ENCODE measurements at places on chromosomes 11 and 22.

GRCh38 chr11:44080951-44081350 lies 14.5 kb upstream of the EXT2 start:
- no peak for DNase-seq

GRCh38 chr11:117313828-117314768 lies 2.0 kb downstream of the BACE1 start:
- no peak for DNase-seq

GRCh38 chr11:47366020-47366490 lies 12.3 kb downstream of the SPI1 start:
- no peak for DNase-seq

DNA sequence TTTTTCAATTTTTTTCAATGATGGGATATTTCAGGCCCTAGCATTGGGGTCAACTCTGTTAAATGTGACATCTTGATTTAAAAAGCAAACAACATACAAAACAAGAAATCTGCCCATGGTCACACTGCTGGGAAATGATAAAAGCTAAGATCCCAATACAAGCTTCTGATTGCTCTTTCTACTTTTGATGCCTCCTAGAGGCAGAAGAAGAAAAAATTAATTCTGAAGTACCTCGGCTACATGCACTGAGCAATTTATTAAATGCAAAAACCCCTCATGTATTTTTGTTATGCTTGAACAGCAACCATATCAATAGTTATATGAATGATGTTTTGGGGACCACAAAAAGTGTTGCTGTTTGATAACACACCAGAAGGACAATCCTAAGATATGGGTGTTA lies 342.1 kb upstream of the NARS2 start:
- no peak for DNase-seq

DNA sequence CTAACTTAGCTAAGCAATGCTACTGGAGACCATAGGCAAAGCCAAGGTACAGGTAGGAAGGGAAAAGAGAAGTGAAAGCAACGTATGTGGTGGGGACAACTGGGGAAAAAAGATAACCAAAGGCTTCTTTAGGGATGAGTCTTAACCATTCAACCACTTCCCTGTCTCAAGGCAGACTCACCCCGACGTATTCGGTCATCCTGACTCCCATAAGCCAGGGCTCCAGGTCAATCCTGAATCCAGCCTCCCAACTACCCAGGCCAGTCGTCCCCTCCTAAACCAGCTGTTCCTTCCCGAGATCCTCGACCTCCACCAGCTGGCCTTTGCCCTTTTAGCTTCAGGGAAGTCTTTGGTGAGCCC lies 330 bp downstream of the ACP2 start:
- no peak for DNase-seq

DNA sequence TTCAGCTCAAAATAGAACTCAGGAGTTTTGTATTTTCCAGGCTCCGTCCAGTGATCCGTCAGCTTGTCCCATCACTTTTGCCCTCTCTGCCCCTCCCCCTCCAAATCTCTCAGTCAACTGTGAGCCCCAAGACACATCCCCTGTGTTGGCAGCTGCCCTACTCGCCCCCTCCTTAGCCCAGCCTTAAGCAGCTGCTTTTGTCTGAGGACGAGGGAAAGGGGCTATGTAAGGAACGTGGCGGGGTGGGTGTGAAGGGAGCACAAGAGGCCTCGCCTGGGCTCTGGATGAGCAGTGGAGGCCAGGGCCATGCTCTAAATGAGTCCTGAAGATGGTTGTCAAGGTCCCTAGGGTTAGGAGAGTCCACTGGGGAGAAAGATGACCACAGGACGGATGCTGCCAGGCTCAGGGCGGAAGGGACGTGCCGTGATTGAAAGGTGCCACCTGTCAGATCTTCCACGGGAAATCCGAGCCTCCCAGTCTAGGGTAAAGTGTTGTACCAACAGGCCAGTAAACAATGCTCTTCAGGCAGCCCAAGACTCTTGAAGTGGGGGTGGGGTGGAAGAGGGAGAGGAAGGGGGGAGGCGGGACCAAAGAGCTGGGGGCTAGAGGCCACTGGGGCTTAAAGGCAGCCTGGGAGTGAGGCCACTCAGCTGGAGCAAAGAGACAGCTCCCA lies at the start of gene SMTNL1:
TSS of gene SMTNL1 (plus strand) at position 649 of the 673 bp plus-strand sequence. CDS start 5,048 bp downstream, outside the sequence.
- DNase-seq, result no peak

DNA sequence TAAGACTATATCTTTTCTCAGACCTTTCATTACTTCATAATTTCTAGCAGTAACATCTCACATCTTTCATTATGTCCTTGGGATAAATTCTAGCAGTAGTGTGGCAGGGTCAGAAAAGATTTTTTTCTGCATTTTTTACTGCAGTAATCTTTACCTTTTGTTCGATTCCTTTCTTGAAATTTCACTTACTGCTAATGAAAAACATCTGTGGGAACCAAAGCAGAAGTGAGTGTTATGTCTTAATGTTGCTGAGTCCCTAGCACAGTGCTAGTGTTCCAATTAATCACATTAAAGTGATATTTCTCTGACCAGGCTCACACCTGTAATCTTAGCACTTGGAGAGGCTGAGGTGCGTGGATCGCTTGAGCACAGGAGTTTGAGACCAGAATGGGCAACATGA lies 123.6 kb downstream of the EHF start:
- DNase-seq, result no peak

- peak; percentile 77 for DNase-seq
Observed at GRCh38 chr11:120210626-120211521, at the start of gene OAF. TSS of gene OAF (plus strand) at chr11:120211032. CDS start at chr11:120211280, 248 bp downstream.

- no peak for DNase-seq
Observed at GRCh38 chr22:46514592-46515207, 22.7 kb downstream of the CELSR1 start.

- no peak for DNase-seq
Observed at GRCh38 chr11:1336836-1337646, 27.6 kb upstream of the TOLLIP start.

- DNase-seq, result no peak
Observed at GRCh38 chr11:16382638-16383380, 26.5 kb upstream of the SOX6 start.

DNA sequence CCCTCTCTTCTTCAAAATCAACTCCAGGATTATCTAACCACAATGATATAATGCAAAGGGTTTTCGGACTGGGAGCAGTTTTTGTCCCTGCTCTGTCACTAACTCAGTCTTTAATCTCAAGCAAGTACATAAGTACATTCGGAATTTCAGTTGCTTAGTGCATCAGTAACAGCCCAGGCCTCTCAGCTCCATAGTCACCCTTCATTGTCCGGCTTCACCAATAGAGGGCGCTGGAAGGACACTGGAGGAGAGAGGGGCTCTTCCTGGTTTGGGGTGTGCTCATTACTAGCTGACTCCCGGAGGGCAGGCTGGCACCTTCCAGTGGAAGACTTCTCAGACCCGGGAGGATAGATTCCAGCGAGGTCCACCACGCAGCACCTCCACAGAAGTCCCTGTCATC lies 90.4 kb upstream of the PDGFD start:
- no peak for DNase-seq

DNA sequence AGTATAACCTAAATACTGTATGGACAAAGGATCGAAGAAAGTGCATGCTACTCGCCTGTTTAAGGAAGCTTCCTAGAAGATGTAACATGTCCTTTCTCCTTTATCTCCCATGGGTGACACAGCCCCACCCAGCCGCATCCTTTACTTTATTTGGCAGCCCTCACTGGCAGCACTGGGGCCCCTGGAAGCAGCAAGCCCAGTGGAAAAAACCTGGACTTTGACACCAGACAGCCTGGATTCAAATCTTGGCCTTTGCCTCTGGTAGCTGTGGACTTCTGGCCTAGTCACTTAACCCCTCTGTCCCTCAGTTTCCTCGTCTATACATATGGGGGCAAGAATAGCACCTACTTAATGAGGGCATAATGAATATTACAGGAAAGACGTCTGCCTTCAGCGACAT lies 67.1 kb downstream of the MYEOV start:
- no peak for DNase-seq

- DNase-seq, result no peak
Observed at GRCh38 chr11:2314136-2314524, 12.3 kb downstream of the TSPAN32 start.

DNA sequence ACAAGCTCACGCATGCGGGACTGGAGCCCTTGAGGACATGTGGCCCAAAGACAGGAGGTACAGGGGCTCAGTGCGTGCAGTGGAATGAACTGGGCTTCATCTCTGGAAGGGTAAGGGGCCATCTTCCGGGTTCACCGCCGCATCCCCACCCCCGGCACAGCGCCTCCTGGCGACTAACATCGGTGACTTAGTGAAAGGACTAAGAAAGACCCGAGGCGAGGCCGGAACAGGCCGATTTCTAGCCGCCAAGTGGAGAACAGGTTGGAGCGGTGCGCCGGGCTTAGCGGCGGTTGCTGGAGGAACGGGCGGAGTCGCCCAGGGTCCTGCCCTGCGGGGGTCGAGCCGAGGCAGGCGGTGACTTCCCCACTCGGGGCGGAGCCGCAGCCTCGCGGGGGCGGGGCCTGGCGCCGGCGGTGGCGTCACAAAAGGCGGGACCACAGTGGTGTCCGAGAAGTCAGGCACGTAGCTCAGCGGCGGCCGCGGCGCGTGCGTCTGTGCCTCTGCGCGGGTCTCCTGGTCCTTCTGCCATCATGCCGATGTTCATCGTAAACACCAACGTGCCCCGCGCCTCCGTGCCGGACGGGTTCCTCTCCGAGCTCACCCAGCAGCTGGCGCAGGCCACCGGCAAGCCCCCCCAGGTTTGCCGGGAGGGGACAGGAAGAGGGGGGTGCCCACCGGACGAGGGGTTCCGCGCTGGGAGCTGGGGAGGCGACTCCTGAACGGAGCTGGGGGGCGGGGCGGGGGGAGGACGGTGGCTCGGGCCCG lies at the start of gene MIF:
TSS of gene MIF (plus strand) at position 439 of the 765 bp plus-strand sequence. CDS start at position 531, 92 bp downstream.
- peak; percentile 95 for DNase-seq

DNA sequence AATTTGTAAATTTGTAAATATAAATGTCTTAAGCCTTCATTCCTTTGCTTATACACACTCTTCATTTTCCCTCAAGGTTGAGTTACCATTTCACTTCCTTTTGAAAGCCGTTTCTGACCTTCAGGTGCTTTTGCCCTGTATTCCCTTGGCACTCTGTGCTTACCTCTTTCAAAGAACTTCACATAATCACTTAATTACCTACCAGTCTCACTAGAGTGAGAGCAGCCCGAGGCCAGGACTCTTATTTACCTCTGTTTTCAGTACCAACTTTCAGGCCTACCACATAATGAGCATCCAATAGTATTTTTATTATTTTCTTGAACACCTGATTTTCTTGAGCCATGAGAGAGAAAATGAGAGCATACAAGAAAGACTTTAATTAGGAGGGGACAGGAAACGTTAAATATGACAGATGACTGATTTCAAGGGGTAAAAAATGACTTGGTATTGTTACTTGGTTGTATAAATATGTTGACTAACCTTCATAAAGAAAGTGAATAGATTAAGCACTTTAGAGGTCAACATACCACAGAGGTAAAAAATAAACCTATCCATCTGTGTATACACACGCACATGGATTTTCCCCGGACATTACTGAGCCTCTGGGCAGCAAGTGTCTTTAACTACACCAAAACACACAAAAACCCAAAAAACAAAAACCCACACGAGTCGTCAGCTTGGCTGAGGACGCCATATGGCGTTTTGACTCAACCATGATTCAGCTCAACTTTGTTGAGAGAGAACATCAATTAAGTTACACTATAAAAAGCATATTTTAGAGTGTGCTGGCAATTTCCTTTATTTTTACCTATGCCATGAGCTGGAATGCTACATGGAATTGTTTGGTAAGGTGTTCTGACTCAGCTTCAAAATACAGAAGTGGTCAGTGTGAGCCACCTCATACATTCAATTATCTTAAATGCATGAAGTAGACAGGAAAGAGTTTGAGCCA lies 7.6 kb downstream of the ATXN10 start:
- DNase-seq, result no peak

DNA sequence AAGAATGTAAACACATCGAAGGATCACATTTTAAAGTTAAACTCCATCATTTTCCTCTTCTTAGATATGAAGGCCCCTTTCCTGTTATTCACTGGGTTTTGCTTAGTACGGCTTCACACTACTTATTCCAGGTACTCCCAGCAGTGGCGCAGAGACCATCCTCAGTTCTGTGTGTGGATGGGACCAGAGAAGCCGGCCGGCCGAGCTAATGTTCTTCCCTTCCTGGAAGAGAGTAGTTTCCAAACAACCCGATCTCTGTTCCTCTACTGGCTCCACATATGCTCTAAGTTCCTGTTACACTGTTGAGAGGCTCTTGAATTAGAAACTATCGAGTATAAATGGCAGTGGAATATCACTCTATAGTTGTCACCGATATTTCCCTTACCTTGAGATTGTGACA lies 684 bp upstream of the NFRKB start:
- DNase-seq, result no peak

DNA sequence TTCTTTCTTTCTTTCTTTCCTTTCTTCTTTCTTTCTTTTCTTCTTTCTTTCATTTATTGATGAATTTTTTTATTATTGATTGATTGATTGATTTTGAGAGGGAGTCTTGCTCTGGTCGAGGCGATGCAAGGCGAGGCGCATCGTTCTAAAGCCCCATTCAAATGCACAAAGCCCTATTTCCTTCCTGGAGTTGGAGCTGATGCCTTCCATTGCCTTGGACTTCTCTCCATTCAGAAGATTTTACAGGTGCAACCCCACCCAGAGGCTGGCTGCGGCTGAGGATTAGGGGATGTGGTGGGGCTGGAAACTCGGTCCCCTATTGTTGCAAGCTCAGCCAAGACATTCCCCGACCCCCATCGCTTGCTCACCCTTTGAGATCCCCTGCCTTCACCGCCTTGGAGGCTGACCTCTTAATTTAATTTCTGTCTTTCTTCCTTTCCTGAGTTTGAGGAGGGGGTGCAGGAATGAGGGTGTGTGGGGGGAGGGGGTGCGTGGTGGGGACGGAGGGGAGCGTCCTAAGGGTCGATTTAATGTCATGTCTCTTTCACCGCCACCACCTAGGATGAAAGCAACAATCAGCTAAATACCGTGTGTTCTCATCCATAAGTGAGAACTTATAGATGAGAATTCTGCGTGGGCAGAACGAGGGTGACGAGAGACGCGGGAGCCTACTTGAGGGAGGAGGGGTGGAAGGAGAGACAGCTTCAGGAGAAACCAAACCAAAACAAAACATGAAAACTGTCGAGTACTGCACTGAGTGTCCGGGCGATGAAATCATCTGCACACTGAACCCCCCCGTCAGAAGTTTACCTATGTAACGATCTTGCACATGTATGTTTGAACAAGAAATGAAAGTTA lies 3913.9 kb upstream of the OR11H1 start:
- no peak for DNase-seq

- DNase-seq, result no peak
Observed at GRCh38 chr11:6404342-6405051, 14.2 kb downstream of the SMPD1 start.

DNA sequence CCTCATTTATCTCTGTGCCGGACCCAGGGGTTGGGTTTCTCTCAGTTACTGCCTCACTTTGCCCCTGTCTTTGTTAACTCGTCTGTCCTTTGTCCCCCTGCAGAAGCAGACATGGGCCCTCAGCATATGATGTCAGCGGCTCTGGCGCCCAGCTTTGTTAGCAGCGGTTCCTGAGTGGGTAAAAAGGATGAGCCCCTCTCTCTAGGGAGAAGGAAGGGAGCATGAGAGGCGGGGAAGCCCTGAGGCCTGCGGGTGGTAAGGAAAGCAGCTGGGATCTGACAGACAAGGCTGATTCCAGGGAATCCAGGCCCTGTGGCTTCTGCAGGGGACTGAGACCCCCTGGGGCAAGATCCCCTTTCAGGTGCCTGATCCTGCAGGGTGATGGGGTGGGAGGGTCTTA lies 51.7 kb downstream of the MCM5 start:
- DNase-seq, result no peak
